ENCODE measurements at places on chromosomes 2 and 18.

GRCh38 chr2:100630473-100630977, 67.7 kb downstream of the PDCL3 start:
- no peak for DNase-seq

- no peak for DNase-seq
Measured at GRCh38 chr18:39938676-39939608, 2016.1 kb upstream of the PIK3C3 start.

DNA sequence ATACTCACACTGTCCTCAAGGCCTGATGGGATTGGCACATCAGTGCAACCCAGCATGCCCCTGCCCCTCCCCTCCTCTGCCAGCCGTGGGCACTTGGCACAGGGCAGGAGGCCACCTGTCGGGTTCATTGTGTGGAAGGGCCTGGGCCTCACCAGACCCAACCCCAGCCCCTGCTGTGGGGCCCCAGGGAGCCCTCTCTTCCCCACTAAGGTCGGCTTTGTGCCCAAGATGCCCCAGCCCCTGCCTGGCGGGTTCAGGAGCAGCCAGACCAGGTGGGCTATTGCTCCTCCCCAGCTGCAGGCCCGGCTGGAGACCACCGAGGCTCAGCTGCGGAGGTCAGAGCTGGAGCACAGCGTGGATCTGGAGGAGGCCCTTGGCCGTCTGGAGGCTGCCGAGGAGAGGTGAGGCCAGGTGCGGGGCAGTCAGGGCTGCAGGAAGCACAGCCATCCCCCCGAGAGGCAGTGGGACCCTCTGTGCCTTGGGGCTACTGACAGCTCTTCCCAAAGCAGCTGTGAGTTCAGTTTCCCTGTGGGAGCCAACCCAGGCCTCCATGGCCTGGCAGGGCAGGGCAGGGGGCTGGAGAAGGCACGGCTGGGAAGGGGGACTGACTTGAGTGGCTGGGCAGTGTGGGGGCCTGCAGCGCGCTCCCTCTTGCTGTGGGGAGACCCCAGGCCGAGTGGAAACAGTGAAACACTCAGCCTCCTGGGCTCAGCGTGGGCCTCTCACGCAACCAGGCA, 16.3 kb downstream of the CROCC2 start:
- DNase-seq = no peak

- peak; percentile 51 for DNase-seq
Measured at GRCh38 chr18:13178976-13179375, 39.6 kb upstream of the LDLRAD4 start.

DNA sequence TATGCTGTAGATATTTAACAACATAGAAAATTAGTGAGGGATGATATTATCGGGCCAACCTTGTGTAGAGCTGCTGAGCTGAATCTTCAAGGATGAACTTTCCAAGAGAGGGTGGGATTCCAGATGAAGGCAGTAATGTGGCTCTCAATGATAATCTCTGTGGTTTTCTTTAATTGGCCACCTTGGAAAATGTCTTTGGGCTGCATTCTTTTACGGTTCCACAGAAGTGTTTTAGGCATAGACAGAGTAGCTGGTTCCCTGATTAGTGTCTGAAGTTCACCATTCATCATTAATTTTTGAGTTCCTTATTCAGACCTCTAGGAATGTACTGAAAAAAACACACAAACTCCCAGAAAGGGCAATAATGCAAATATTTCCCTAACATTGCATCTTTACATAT, 1566.9 kb upstream of the PIK3C3 start:
- DNase-seq = no peak

- no peak for DNase-seq
Measured at GRCh38 chr2:66212749-66213148, 222.2 kb upstream of the MEIS1 start.

DNA sequence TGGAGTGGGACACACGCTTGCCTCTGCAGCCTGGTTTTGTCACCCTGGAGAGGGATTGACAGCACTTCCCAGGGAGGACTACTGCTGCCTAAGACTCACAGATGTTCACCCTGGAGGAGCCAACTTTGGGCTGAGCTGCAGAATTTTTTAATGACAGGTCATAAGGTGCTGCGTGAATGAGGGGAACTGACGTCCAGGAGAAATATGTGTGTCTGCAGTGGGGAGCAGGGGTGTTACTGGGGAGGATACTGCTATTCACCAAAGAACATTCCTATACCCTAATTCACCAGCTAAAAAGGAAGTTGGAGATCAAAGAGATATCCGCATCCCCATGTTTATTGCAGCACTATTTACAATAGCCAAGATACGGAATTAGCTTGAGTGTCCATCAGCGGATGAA, 144.4 kb downstream of the MGAT5 start:
- DNase-seq = no peak

DNA sequence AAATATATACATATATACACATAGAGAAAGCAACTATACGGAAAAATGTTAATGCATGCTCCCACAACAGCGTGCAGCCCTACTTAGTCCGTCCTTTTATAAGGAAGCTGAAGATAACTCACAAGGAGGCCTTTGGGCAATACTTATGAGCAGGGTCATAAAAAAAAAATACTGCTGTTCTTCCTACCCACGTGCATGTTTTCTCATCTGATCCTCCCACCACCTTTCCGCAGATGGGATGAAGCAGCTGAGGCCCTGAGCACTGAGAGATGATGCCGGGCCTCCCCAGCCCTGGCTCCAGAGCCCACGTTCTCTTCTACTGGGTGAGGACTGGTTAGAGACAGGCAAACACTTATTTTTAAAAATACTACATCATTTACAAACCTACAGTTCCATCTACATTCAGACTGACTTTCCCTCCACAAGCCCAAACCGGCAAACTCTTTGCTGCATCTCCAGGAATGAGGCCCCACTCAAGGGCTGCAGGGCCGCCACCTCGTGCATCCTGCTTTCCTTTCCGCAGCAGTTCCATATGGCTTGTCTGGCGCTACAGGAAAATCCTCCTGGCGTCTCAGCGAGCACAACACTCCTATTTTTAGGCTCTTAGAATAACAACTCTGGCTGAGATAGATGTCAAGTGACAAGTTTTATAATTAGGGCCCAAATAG, 41.6 kb downstream of the TBC1D8 start:
- no peak for DNase-seq

DNA sequence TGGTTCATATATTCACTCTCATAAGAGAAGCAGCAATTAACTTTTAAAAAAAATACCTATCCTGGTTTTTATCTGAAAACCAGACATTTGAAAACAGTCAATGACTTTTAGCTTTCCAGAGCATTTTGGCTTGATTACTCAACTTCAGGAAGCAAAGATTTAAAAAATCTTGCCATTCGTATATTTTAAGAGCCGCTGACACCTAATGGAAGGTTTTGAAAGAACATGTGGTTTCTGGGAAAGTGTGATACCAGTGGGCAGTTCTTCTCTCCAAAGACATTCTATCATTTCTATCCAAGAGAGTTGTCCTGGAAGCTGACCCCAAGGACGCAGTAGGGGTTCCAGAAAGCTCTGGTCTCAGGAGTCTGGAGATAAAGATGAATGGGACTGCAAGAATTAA, 234.7 kb downstream of the TTC32 start:
- DNase-seq = no peak

DNA sequence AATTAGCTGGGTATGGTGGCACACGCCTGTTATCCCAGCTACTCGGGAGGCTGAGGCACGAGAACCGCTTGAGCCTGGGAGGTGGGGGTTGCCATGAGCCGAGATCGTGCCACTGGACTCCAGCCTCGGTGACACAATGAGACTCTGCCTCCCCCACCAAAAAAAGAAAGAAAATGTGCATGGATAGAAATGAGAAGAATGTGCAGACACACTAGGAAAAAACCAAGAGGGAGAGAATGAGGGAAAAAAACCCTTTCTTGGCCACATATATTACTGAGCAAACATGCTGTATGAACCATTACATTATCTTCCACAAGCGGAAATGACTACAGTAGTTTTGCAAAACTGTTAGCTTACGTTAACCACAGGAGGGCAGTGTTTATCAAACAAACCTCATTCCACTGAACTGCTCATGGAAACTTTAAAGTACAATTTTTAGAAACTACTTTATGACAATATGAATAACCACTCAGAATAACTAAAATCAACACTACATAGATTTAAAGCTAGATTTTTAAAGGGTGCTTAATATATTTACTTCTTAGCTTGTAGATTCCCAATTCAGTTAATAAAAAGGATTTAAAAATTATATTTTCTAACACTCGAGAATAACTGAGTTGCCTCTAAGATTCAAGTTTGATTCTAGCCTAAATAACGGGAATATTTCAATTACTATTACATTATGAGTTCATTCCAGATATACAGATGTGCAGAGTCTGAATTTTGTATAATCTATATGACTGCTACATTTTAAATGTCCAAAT, 26.4 kb downstream of the ASXL2 start:
- DNase-seq = no peak

DNA sequence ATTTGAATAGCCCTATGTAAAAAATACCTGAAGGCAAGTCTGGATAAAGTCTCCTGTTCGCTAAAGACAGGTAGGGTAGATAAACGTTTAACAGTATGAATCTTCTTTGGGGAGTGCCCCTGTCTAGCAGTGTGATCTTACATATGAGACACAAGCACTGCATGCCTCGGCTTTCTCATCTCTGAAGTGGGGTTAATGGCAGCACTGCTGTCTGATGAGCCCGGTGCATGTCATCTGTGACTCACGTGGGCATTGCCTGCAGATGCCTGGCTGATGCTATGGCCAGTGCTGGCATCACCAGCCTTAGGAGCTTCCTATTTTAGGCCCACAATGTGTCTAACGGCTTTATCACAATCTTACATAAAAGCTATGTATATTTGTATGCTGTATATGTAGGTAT, 50.1 kb downstream of the GALR1 start:
- DNase-seq = no peak

DNA sequence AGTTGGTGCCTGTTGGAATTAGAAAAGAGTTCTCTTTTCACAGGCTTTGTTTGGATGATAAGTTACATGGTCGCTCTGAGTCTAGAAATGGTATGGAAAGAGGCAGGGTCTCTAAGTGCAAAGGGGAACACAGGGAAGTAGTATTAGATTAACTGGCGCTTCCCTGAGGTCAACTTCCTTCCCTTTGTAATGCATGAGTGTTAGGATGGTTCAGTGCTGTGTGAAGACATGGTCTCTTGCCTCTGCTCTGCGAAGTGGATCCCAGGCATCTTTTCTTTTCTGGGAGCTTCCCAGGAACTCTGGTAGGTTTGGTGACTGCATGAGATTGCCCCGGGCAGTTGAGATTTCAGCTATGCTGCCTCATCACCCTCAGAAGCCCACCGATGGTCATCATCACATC, 170.3 kb downstream of the MIB1 start:
- no peak for DNase-seq

- no peak for DNase-seq
Measured at GRCh38 chr18:21684731-21685130, 19.8 kb downstream of the ABHD3 start.

DNA sequence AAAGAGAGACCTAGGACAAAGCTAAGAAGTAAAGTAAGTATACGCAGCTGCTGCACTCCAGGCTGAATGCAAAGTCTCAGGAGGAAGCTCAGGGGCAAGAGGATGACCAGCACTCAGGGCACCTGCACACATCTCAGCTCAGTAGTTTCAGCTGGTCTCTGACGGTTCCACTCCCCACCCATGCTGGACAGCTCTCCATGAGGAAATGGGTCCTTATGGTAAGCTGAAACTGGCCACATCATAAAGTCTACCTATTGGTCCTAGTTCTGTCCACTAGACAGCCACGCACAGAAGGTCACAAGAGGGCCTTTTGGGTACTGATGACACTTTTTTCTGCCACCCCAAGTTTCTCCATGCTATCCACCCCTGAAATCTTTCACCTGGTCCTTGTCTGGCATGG, 215.3 kb downstream of the TTC32 start:
- DNase-seq = no peak

DNA sequence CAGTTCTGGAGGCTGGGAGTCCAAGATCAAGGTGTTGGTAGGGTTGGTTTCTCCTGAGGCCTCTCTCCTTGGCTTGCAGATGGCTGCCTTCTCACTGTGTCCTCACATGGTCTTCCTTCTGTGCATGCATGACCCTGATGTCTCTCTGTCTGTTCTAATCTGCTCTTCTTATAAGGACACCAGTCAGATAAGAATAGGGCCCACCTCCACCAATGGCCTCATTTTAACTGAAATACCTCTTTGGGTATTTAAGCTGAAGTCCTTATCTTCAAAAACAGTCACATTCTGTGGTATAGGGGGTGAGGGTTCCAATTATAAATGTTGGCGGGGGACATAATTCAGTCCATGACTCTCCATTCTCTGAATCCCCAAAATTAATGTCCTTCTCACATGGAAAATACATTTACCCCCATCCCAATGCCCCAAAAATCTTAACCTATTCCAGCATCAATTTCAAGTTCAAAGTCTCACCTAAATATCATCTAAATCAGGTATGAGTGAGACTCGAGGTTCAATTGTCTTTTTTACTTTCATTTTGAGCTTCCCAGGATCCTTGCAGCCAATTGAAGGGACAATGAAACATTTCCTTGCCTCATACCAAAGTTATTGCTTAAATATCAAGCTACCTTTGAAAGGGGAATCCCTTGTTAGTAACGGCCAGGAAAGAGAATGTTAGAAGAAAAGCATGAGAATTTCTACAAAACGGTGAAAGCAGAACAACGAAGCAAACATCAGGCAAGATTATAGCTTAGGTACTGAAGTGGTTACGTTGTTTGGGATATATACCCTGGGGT, 20.6 kb upstream of the CNOT11 start:
- DNase-seq = no peak

Measured in stimulated activated CD8-positive, alpha-beta memory T cell treated with anti-CD3 and anti-CD28 coated beads, Interleukin-15, amount 100 ng/mL, for 48 hours (primary cell).